ENCODE measurements at places on chromosomes 11 and 22.

DNA sequence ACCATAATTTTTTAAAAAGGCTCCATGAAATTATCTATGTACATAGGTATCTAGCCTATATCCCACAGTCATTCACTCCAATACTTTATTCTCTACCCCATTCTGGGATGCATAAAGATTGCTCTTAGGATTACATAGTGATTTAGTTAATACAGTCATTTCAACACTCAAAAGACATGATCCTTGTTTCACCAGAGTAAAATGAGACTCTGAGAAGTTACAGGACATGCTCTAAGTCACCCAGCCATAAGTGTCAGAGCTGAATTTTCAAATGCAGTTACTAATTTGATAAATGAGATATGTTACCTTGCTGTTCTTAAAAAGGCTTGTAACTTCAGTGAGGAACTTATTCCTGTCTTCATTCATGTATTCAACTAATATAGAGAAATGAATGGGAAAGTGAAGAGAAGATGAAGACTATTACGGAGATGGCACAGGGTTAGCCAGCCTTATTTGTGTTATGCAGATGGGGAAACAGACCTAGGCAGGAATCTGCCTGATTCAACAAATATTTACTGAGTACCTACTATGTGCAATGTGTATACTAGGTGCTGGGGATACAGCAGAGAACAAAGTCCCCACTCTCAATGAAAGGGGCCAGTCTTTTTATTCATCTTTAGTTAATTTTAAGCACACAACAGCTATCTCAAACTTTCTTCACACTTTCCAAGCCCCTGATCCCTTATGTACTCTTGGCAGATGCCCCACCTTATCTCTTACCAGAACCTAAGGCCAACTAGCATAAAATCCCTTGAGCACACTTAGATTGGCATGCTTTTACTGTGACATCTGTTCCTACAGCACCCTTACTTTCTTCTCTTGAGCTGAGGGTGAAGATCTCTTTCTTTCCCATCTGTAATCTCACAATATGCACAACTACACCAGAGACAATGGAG is 21.6 kb downstream of the MAPK1 start:
- DNase-seq: no peak

DNA sequence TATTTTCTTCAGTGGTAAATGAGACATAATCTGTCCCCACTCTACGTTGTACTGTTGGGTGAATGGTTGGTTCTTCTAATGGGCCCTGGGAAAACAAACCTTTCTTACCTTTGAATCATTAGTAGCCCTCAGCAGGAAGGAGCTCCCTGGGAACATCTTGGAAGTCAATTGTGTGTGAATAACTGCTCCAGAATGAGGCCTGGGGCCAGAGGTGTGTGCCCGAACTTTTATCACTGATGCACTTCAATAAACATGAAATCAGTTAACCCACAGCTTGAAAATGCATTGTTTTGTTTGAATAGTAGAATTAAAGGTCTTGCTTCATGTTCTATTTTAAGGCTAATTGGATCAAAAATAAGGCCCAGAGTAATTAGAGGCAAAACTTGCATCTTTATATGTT is 67.1 kb downstream of the NAV2 start:
- no peak for DNase-seq

DNA sequence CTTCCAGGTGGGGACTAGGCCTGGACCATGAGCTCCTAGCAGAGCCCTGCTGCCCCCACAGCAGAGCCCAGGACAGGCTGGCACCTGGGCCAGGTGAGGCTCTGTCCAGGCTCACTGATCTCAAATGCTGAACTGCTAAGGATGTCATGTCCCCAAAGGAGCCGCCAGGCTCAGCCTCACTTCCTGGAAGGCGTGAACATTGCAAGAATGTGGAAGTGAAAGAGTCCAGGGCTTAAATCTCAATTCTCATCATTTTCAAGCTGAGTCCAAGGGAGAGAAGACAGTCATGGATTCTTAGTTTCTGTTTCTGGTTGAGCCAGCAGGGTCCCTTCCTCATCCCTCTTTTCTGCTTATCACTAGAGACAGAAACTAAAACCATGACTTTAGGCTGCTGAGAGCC is 5.0 kb downstream of the ASCL2 start:
- DNase-seq: no peak

- no peak for DNase-seq
Observed at GRCh38 chr22:31284281-31285155, 7.8 kb downstream of the PIK3IP1 start.

- no peak for DNase-seq
Observed at GRCh38 chr11:129115652-129116586, 76.2 kb downstream of the ARHGAP32 start.

- no peak for DNase-seq
Observed at GRCh38 chr11:78339945-78340344, 77.7 kb downstream of the GAB2 start.

DNA sequence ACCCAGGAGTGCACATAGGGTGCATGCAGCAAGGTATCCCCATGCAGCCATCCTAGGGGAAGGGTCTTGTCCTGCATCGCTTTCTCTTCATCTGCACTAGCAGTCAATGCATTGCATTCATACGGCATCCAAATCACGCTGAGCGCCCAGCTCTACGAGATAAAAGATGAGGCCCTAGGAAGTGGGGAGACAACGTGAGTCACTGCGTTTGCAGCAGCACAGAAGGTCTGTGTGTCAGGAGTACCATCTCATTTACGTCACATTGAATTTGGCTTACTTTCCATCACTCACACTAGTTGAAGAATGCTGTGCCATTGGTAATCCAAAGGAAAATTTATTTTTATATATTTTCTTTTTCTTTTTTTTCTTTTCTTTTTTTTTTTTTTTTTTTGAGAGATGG is 2.5 kb upstream of the ST14 start:
- DNase-seq: no peak

DNA sequence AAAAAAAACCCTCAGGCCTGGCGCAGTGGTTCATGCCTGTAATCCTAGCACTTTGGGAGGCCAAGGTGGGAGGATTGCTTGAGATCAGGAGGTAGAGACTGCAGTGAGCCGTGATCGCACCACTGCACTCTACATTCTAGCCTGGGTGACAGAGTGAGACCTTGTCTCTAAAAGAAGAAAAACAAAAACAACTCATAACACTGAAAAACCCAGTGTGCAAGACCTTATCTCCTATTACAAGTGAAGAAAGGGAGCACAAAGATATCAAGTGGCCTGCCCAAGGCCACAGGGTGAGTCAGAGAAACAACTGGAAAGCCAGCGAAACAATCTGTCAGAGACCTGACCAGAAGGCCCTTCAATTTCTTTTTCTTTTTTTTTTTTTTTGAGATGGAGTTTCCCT is 2.5 kb downstream of the TXN2 start:
- DNase-seq: no peak

DNA sequence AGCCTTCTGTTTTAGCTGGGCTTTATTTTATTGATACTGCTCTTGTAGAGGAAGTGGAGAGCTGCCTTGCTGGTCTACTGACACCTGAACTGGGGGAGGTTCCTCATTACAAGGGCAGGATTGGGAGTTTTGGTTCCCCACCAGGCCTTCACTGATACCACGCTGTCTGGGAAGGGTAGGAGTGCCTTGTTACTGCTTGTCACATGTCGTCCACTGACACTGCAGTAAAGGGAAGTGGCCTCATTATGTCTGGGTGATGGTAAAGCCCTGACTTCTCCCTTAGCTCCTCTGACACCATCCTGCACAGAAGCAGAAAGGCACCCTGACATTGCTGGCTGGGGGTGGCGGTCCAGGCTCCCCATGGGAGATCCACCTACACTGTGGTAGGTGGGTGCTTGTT is 38.7 kb upstream of the ELF5 start:
- DNase-seq: no peak

- DNase-seq: no peak
Observed at GRCh38 chr11:43927925-43928707, 14.3 kb upstream of the C11orf96 start.

DNA sequence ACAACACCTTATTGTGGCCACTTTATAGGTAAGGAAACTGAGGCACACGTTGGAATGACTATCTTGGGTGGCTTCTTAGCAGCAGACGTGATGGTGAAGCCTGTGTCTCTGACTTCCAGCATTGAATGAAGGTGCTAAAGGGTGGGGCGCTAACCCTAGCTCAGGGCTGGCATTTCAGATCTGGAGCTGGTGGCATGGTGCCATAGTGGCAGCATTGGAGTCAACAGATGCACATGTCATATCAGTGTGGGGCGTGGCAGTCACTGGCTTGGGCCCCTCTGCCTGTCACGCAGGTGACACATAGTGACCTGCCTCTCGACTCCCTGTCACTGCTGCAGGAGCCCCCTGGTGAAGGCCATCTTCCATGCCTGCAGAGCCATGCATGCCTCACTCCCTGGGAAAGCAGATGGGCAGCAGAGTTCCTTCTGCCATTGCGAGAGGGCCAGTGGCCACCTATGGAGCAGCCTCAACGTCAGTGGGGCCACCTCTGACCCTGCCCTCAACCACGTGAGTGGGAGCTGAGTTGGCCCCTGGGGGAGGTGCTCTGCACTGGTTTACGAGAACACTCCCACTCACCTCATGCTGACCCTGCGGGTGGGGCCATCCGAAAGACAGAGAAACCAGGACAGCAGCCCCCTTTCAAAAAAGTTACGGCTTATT is 14.8 kb downstream of the SHISA8 start:
- DNase-seq: no peak

DNA sequence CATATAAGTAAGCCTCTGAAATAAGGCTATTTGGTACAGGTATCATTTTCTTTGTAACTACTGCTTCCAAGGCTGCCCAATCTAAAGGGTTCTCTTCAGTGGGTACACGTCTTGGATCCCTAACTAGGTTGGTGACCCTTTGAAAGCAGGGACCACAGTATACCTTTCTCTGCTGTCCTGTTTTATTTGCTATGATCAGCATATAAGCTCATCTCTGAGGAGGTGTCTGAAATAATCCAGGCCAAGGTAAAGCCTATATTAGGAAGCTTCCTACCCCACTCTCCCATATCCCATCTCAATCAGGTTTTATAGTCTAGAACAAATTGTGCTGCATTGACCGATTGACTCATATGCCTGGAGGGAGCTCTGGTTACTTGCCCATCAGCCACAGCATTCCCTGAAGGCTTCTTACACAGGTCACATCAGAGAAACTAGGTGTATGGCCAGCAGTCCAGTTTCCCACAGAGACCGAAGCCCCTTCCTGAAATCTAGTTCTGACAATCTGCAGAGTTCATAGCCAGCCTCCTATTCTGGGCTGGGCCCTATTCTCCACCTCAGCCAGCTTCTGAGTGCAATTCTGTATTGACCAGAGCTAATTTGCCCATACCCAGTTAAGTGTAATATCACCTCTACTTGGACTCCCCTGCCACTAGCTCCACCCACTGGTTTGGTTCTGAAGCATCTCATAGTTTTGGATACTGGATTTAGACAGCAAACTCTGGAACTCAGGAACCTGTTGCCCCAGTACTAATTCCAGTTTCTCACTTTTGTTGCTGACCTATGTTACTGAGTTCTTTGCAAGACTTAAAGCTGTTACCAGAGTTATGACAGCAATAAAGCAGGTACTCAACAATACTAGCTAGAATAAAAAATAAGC is 62.1 kb upstream of the ARHGAP20 start:
- no peak for DNase-seq

- DNase-seq: no peak
Observed at GRCh38 chr22:29901354-29901753, 18.4 kb downstream of the MTMR3 start.

DNA sequence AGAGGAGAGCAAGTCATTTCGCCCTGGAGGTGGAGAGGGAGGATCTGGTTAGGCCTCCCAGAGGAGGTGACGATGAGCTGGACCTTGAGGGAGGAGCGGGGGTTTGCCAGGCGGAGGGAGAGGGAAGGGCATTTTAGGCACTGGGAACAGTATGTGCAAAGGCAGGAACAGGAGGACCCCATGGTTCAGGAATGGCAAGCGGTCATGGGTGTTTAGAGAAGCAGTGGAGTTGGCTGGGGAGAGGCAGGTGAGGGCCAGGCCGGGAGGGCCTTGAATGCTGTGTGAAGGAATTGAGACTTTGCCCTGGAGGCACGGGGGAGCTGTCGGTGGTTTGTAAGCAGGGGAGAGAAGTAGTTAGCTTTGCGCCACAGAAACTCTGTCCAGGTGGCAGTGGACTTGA is 10.3 kb downstream of the PRDM11 start:
- DNase-seq: no peak

- DNase-seq: no peak
Observed at GRCh38 chr22:32874976-32875375, 73.5 kb downstream of the TIMP3 start.

- no peak for DNase-seq
Observed at GRCh38 chr11:8697054-8697453, 14.5 kb downstream of the RPL27A start.
